Stimulated activated CD8-positive, alpha-beta memory T cell treated with anti-CD3 and anti-CD28 coated beads, Interleukin-15, amount 100 ng/mL, for 48 hours (primary cell): ENCODE measurements at places on chromosomes 13 and 19.
A peak's percentile ranks its signal among the peaks of the same experiment; 100 is the strongest.

- no peak for DNase-seq
These were observed 198.4 kb downstream of the DLEU7 start for GRCh38 chr13:50645092-50645491.

- DNase-seq, result no peak
These were observed 10.0 kb downstream of the SBNO2 start for GRCh38 chr19:1163934-1164683.

DNA sequence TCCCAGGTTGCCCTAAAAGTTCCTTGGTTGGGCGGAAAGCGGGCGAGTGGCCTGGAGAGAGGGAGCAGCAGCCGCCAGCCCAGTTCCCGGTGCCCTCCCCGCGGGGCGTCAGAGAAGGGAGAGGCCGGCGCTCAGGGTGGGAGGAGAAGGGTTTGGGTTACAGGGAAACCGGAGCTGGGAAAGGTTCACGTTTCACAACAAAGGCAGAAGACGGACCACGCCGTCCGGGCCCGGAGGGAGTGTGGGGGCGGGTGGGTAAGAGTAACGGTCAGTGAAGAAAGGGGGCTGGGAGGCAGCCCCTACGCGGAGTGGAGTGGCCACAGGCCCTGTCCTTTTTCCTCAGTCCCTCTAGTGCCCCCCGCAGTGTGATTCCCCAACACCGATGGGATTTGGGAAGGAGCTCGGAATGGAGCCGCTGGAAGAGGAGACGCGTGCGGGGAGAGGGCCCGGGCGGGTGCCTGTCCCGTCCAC lies 1.6 kb downstream of the SIX5 start:
- no peak for DNase-seq

DNA sequence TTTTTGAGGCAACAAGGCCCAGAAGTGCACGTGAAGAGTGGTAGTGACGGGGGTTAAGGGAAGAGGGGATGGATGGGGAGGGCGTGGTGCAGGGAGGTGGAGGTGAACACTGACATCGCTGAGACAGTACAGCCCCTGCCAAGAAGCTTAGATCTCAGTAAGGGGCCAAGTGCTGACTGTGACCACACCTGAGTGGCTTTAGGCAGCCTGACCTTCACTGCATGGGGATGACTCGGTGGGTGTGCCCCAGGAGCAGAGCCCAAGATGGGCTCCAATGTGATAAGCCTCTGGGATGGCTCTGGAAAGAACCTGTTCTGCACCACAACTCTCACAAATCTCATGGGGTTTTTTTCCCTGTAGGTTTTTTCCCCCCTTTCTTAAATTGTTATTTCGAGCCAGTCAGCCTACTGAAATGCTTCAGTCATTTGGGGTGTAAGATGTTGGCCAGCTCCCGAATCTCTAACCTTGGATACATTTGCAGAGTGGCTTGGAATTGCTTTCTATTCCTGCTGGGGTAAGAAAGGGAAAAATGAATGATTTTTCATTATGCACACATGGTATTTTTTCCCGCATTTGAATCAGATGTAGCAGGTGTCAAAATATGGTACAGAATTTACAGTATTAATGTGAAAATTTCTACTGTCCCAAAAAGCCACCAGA lies 165.0 kb downstream of the TM9SF2 start:
- DNase-seq, result no peak

GRCh38 chr19:42311657-42312056 lies 1.5 kb upstream of the TMEM145 start:
- DNase-seq, result no peak

GRCh38 chr19:3178377-3178972 lies at the start of gene S1PR4:
TSS of gene S1PR4 (plus strand) at chr19:3178769. CDS start at chr19:3178793, 24 bp downstream.
- DNase-seq, result peak; percentile 54

DNA sequence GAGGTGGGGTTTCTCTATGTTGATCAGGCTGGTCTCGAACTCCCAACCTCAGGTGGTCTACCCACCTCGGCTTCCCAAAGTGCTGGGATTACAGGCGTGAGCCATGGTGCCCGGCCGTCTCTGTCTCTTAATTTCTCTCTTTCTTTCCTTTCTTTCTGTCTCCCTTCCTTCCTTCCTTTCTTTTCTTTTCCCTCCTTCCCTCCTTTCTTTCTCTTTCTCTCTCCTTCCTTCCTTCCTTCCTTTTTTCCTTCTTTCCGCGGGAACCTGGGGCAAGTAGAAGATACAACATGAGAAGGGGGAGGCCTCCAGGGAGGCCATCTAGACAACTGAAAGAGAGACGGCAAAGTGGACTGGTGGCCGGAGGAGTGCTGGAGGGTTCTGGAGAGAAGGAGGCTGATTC lies 15.2 kb upstream of the ELAVL1 start:
- no peak for DNase-seq

GRCh38 chr13:107968470-107968869 lies 246.9 kb downstream of the LIG4 start:
- DNase-seq, result no peak
